Transverse colon (tissue), 4 donors: ENCODE measurements at places on chromosomes 4 and X. TPM values are rescaled to one million over a fixed set of nuclear protein-coding genes. Genes with fewer than 3 reads are reported as not detected.
A peak's percentile ranks its signal among the peaks of the same experiment; 100 is the strongest.

DNA sequence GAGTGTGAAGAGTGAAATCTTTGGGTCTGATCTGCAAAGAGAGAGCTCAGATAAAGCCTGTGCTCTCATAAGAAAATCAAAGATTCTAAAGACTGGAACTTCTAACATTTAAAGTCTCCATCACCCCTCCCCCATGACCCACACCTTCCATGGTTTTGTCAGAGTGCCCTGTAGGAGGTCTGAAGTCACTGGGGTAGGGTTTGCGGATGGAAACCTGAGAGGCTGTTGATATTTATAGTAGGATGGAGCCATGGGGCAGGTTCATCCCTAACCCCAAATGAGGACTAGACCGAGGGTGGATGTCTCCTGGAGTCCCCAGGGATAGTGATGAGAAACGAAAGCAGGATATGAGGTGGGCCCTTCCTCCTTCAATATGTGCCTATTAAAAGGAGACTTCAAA lies 28.4 kb upstream of the NLGN4X start:
- H3K36me3 ChIP-seq: no peaks in the 10 kb centered on the region
- no peaks in the 10 kb centered on the region for H3K27me3 ChIP-seq
- H3K4me3 ChIP-seq: no peak overlapping the region
- no peak overlapping the region for H3K27ac ChIP-seq
- no peak for DNase-seq
- no peaks in the 10 kb centered on the region for H3K4me1 ChIP-seq

The USP17L26 gene
- not detected for total RNA-seq

DNA sequence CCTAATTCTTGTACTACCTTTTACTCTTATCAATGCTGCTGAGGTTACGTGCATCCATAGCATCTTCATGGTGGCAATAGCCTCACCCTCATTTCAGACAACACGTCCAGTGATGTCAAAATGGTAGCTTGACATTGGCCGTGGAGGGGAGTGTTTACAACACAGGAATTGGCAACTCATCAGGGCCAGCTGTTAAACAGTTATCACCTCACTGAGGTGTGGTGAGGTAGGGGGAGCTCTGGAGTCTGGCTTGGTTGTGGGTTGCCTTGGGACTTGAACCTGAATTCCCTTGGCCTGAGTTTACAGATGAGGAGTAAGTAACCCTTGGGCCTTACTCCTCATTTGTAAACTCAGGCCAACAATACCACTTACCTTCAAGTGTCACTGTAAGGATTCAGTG lies 10.4 kb downstream of the SASH3 start:
- no peaks in the 10 kb centered on the region for H3K27me3 ChIP-seq
- DNase-seq: no peak
- H3K4me3 ChIP-seq: no peak overlapping the region
- H3K27ac ChIP-seq: no peak overlapping the region
- H3K4me1 ChIP-seq: no peaks in the 10 kb centered on the region
- no peaks in the 10 kb centered on the region for H3K36me3 ChIP-seq

- no peaks in the 10 kb centered on the region for H3K27me3 ChIP-seq
- no peak overlapping the region for H3K4me3 ChIP-seq
- no peaks in the 10 kb centered on the region for H3K36me3 ChIP-seq
- no peak for DNase-seq
- H3K27ac ChIP-seq: no peak overlapping the region
- H3K4me1 ChIP-seq: no peaks in the 10 kb centered on the region
Observed at GRCh38 chrX:127124871-127125270, 305.3 kb downstream of the PRR32 start.

The GPRIN3 gene
- 10.8 TPM for total RNA-seq

The PHOX2B gene
- total RNA-seq: 0.64 TPM

DNA sequence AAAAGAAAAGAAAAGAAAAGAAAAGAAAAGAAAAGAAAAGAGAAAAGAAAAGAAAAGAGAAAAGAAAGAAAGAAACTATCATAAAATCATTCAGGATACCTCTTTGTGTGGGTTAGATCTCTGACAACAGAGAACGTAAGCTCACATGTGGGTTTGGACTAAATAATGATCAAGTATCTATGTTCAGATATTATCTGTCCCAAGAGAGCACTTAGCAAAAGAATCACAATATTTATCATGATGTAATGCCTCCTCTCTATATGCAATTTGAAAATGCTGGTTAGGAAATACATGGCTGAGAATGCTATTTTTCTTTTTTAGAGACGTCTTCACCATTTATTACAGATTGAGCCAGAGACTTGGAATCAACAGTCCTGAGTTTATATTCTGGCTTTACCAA lies 191.3 kb downstream of the KCNIP4 start:
- no peaks in the 10 kb centered on the region for H3K36me3 ChIP-seq
- H3K27me3 ChIP-seq: no peaks in the 10 kb centered on the region
- DNase-seq: no peak
- H3K27ac ChIP-seq: no peak overlapping the region

The RAB9A gene
- 7.5 TPM for total RNA-seq

GRCh38 chrX:43510209-43510608 lies 145.9 kb upstream of the MAOA start:
- no peak for DNase-seq
- H3K36me3 ChIP-seq: no peaks in the 10 kb centered on the region
- no peak overlapping the region for H3K27ac ChIP-seq
- H3K4me1 ChIP-seq: no peaks in the 10 kb centered on the region
- H3K4me3 ChIP-seq: no peak overlapping the region
- H3K27me3 ChIP-seq: no peaks in the 10 kb centered on the region

- DNase-seq: peak; percentile 50
- H3K4me1 ChIP-seq: no peaks in the 10 kb centered on the region
- peaks cover 6% of the 10 kb centered on the region for H3K27me3 ChIP-seq
Observed at GRCh38 chr4:7719354-7720174, 220.1 kb downstream of the AFAP1 start.

GRCh38 chrX:22424122-22424915 lies 151.6 kb downstream of the CBLL2 start:
- H3K4me1 ChIP-seq: no peaks in the 10 kb centered on the region
- H3K27ac ChIP-seq: no peak overlapping the region
- H3K36me3 ChIP-seq: no peaks in the 10 kb centered on the region
- H3K4me3 ChIP-seq: no peak overlapping the region
- DNase-seq: no peak
- no peaks in the 10 kb centered on the region for H3K27me3 ChIP-seq
